ENCODE measurements at places on chromosomes 2 and 18.

DNA sequence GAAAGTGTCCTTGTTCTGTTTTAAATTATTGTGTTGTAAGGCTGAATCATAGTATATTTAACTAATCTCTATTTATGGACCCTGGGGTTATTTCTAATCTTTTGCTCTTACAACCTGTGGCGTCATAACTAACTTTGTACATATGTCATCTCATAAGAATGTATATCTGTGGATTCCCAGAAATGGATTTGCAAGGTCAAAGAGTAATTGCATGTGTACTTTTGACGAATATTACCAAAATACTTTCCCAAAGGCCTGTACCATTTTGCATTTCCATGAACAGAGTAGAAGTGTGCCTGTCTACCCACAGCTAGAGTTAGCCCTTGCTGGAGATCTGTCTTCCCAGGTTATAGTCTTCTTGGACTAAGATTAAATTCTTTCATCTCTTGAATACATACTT, 42.8 kb downstream of the SEMA4F start:
- peak; percentile 76 for DNase-seq

DNA sequence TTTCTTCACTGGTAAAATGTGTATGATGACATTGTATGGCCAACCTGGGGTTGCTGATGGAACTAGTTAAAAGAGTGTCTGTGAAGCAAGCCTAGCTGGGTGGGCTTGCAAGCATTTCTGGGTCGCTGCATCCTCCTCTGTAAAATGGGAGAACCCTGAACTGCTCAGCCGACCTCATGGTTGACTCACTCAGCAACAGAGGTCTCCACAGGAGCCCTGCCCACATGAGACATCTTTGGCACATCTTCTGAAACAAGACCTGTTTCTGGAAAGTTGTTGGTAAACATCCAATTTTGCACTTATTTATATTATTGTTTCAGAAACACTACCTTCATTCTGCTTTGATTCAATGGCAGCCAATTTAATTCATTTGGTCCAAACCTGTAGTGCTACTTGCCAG, 52.6 kb downstream of the BCL11A start:
- DNase-seq, result peak; percentile 18

DNA sequence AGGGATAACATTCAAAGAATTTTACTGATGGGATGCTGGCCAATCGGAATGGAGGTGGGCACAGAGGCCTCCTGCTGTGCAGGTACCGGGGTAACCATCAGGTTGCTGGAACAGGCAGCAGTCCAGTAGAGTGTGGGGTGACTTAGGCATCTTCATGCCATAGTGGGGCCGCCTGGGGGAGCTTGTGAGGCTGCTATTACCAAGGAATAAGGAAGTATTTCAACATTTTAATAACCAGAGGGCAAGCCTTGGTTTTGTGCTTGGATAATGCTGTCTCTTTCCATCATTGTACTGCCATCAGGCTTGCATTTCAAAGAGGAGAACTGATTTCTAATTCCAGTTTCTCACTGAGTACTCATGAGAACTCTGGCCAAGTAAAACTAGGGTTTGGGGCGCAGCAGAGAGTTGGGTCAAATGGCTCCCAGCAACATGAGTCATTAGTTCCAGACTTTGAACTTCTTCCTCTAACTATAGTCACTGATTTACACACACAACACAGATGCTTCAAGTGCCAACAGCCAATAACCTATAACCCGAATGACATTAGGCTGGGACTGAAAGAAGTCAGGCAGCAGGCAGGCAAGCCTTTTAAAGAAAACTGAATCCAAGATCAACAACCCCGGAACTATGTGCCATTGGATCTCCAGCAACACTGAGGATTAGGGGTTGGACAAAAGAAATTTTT, 56.1 kb upstream of the FHL2 start:
- peak; percentile 82 for DNase-seq

GRCh38 chr2:42976351-42976750, 184.0 kb upstream of the HAAO start:
- DNase-seq, result no peak

DNA sequence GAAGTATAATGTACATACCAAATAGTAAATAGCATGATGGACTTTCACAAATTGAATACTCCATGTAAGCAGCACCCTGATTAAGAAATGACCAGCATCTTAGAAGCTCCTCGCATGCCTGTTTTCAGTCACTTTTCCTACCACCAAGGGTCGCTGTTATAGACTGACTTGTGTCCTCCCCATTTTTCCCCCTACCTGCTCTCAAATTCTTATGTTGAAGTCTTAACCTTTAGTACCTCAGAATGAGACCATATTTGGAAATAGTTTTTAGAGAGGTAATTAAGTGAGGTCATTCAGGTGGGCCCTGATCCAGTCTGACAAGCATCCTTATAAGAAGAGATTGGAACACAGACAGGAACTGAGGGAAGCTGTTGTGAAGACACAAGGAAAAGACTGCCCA, 125.9 kb downstream of the LYPD6 start:
- no peak for DNase-seq

DNA sequence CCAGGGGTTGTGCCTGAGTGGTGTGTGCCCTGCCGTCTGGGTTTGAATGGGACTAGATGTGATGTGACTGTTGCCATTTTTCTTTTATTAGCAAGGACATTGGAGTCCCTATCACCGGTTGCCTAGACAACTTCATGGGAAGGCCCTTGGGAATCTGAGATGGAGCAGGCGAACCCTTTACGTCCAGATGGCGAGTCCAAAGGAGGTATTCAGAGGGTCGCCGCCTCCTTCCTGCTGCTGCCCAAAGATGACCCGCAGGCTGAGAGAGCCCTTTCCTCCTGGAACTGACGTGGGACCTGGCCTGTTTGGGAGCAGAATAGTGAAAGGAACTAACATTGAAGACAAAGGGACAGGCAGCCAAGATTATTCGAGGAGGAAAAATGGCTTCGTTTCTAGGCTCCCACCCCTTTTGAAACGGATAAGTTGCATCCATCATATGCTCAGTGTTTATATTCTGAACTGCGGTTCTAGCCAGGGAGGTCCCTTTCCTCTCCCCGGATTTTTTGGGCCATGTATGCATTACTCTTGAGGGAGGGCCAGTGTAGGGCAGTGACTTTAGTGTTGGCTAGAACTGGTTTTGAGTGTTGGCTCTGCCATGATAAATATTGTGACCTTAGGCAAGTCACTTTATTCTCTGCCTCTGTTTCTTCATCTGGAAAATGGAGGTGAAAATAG, 673 bp downstream of the CENPO start:
- DNase-seq, result peak; percentile 62

GRCh38 chr2:203440671-203441070, 94.4 kb downstream of the RAPH1 start:
- DNase-seq, result no peak
